OCI-M1 (cell line): ENCODE measurements at places on chromosomes 12 and 14.

DNA sequence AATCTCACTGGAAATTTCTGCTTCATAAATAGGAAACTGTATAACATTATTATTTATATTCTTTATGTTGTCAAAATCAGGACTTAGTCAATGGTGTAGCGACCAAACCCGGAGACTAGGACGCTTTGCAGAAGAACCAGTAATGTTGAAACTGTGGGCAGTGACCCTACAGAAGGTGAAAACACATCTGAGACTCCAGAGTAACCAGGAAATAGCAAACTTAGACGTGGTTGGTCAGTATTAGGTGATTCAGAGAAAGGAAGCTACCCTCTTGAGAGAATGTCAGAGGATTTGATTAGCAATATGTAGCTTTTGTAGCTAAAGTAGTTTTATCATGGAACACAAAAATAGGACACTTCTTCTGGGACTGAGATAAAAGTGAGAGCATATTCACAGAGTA lies 381.9 kb downstream of the SLC16A7 start:
- no peak for DNase-seq

DNA sequence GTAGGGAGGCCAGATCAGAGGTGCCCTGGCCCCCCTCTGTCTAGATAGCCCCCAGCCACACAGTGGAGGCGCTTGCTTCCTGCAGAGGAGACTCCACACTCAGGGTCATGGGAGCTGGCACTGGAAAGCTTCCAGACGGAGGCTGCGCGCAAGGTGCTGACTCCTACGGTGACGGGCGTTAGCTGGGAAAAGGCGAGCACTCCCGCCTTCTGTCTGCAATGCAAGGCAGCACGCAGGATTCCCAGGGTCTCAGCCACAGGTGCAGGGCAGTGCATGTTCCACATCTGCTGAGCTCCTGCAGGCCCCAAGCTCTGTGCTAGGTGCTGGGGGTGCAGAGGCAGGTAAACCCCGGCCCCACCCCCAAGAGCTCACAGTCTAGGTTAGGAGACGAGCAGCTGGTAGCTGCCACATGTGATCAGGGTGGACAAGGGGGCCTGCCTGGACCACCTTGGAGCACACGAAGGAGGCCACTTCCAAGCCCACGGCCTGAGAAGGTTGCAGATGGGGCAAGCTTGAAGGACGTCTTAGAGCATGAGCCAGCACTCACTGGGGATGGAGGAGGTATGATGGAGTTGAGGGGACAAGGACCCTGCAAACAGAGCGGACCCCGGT lies 310.9 kb upstream of the DIO3 start:
- no peak for DNase-seq

- DNase-seq = no peak
Observed at GRCh38 chr14:102588821-102589220, 3.6 kb upstream of the RCOR1 start.

- DNase-seq = no peak
Observed at GRCh38 chr12:101045486-101046464, 164.3 kb downstream of the SLC5A8 start.

- DNase-seq = no peak
Observed at GRCh38 chr14:69298131-69299071, 38.4 kb downstream of the GALNT16 start.

DNA sequence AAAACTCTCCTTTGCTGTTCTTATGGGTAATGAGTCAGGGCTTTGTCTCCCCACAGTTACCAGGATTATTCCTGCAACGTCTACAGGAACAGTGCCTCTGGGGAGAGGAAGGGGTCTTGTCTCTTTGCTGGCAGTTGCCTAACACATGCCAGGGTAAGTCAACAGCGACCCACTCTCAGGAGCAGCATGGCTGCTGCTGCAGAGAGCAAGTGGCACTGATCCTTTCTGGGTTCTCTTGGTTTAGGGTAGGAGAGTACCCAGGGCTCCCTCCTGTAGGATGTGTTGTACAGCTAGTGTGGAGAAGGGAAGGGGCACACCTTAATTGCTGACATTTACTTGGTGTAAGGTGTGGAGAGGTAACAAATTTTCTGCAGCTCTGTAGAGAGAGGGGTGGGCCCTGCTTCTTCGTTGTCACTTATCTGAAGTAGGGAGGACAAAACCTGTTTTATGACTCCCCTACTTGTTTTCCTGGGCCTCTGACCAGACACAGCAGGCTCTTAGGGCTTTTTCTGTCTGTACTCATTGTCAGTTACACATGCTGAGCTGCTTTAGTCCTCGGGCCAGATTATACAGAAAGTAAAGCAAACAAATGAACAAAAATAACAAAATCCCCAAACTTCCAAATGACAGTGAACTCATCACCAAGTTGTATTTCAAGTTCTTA lies 168.2 kb downstream of the ACSS3 start:
- no peak for DNase-seq

DNA sequence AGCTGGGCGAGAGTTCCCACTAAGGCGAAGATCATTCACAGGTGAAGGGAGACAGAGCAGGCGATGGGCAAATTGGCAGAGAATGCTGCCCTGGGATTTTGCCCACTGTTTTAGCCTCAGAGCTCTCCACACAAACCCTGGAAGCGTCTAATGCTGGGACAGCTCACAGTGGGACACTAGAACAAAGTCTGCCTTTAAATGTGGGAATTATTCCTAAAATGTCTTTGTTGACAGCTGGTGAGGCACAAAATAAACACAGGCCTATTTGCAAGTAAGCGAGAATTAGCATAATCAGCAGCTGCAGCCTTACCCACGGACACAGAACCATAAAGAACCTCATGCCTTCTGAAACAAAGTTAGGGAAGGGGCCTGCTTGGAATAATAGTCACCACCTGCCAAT lies 824.5 kb downstream of the AACS start:
- DNase-seq = no peak

DNA sequence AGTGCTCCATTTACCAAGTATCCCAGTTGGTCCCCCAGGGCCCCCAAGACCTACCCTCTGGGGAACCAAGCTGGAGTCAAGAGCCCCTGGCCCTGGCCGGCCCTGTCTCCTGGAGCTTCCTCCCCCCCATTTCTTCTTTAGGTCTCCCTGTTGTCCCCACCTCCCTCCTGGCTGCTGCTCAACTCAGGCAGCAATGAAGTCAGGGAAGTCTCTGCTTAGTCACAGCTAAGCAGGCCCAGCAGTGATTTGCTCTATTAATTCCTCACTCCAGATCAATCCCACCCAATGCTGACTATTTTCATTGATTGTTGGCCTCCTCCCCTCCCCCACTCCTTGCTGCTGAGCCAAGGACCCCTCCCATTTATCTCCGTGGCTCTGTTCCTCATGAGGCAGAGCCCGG lies 28.3 kb downstream of the VSX2 start:
- DNase-seq = no peak
